Testis (tissue), 5 donors: ENCODE measurements at places on chromosomes 13 and 19. TPM values are rescaled to one million over a fixed set of nuclear protein-coding genes. Genes with fewer than 3 reads are reported as not detected.

The MYO16 gene
- 3.1 TPM for total RNA-seq

- no peaks in the 10 kb centered on the region for H3K36me3 ChIP-seq
- no peaks in the 10 kb centered on the region for H3K27me3 ChIP-seq
- DNase-seq: no peak
- no peak overlapping the region for H3K4me3 ChIP-seq
- H3K27ac ChIP-seq: no peak overlapping the region
These were observed 72.1 kb downstream of the SLC7A1 start for GRCh38 chr13:29523199-29523961.

- peaks cover 17% of the 10 kb centered on the region for H3K4me1 ChIP-seq
- H3K27me3 ChIP-seq: no peaks in the 10 kb centered on the region
- no peak overlapping the region for H3K4me3 ChIP-seq
- no peak for DNase-seq
- no peaks in the 10 kb centered on the region for H3K36me3 ChIP-seq
These were observed 80.0 kb downstream of the KDM4B start for GRCh38 chr19:5048727-5049553.

DNA sequence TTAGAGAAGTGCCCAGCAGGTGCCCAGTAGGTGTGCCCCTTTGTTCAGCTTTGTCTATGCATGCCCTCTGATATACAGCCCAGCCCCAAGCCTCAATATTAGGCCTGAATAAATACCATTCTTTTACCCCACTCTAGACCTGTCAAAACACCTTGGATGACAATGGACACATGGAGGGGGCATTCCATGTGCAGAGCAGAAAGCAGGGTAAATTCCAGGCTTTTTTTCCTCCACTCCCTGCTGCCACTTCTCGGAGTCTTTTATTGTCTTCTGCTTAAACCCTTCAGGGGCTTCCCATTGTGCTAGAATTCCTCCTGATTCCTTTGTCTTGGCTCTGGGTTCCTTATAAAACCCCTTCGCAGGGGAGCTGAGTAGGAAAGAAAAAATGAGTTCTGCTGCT is 5.8 kb upstream of the FRY start:
- no peaks in the 10 kb centered on the region for H3K27me3 ChIP-seq
- H3K27ac ChIP-seq: no peak overlapping the region
- no peak overlapping the region for H3K4me3 ChIP-seq
- H3K36me3 ChIP-seq: no peaks in the 10 kb centered on the region

The IL4I1 gene
- 17.1 TPM for total RNA-seq

DNA sequence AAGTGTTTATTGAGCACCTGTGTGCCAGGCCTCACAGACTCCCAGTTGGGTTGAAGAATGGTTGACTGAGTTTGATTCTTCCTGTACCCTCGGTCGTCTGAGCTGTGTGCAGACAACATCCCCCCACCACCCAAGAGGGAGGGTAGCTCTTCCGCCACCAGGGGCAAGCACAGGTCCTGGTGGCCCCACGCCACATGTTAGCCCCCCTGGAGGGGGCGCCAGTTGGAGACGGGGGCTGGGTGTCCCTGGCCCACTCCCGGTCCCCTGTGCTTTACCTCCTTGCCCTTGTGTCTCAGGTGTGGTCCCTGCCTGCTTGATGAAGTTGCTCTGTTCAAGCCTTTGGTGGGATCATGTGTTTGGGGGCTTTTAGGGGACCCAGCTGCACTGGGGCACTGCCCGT is 27.2 kb downstream of the COLGALT1 start:
- H3K36me3 ChIP-seq: no peaks in the 10 kb centered on the region
- no peak for DNase-seq
- H3K4me3 ChIP-seq: no peak overlapping the region
- H3K4me1 ChIP-seq: no peaks in the 10 kb centered on the region
- no peaks in the 10 kb centered on the region for H3K27me3 ChIP-seq

The FCHO1 gene
- 15.6 TPM for total RNA-seq

DNA sequence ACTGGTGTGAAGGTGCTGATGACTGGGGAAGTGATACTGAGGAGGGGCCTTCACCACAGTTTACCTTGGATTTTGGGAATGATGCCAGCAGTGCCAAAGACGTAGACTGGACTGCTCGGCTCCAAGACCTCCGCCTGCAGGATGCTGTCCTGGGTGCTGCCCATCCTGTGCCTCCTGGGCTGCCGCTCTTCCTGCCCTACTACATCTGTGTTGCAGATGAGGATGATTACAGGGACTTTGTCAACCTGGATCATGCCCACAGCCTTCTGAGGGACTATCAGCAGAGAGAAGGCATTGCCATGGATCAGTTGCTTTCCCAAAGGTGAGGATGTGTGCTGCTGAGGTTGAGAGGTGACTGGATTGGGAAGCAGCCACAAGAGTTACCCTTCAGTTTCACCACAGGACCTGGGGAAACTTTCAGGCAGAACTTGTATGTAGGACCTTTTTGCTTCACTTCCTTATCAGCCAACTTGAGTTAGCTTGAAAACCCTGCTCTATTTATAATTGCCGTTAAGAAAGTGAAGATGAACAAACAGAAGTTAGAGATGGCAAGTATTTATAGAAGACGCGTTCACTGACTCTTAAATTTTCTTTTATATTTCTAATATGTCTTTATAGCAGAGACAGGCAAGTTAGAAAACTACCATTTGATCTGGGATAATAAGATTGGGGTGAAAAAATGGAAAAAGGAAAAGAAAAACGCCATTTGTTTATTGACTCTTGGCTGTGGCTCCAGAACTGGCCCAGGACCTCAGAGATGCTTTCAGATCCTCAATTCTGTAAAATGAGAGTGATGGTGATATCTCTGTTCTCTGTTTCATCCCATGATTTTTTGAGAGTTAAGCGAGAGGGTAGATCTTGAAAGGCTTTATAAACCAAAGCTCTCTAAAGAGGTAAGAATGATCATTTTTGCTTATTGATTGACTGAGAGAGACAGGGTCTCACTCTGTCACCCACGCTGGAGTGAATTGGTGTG is 5.3 kb downstream of the PDCD2L start:
- no peaks in the 10 kb centered on the region for H3K36me3 ChIP-seq
- H3K4me1 ChIP-seq: no peaks in the 10 kb centered on the region
- H3K4me3 ChIP-seq: no peak overlapping the region
- DNase-seq: no peak
- H3K27ac ChIP-seq: no peak overlapping the region

The FGF21 gene
- not detected for total RNA-seq

- H3K4me3 ChIP-seq: no peak overlapping the region
- no peak for DNase-seq
- no peak overlapping the region for H3K27ac ChIP-seq
- no peaks in the 10 kb centered on the region for H3K27me3 ChIP-seq
- H3K36me3 ChIP-seq: no peaks in the 10 kb centered on the region
These were observed 57.3 kb upstream of the LRCH1 start for GRCh38 chr13:46495651-46496050.

The TSC22D1 gene
- 193 TPM for total RNA-seq

The DIAPH3 gene
- total RNA-seq: 18.7 TPM

- no peak for DNase-seq
- H3K36me3 ChIP-seq: no peaks in the 10 kb centered on the region
- peaks cover 20% of the 10 kb centered on the region for H3K4me1 ChIP-seq
- no peaks in the 10 kb centered on the region for H3K27me3 ChIP-seq
- peak overlapping the region; percentile 38 for H3K27ac ChIP-seq
These were observed 270.2 kb downstream of the LMO7 start for GRCh38 chr13:75906315-75906714.

The LRRC25 gene
- 4.0 TPM for total RNA-seq

- H3K4me3 ChIP-seq: no peak overlapping the region
- H3K4me1 ChIP-seq: no peaks in the 10 kb centered on the region
- H3K27ac ChIP-seq: no peak overlapping the region
- H3K36me3 ChIP-seq: no peaks in the 10 kb centered on the region
- H3K27me3 ChIP-seq: no peaks in the 10 kb centered on the region
These were observed 10.5 kb downstream of the RGL3 start for GRCh38 chr19:11408591-11408990.

The CEACAM4 gene
- not detected for total RNA-seq

The SPRED3 gene
- 2.6 TPM for total RNA-seq

DNA sequence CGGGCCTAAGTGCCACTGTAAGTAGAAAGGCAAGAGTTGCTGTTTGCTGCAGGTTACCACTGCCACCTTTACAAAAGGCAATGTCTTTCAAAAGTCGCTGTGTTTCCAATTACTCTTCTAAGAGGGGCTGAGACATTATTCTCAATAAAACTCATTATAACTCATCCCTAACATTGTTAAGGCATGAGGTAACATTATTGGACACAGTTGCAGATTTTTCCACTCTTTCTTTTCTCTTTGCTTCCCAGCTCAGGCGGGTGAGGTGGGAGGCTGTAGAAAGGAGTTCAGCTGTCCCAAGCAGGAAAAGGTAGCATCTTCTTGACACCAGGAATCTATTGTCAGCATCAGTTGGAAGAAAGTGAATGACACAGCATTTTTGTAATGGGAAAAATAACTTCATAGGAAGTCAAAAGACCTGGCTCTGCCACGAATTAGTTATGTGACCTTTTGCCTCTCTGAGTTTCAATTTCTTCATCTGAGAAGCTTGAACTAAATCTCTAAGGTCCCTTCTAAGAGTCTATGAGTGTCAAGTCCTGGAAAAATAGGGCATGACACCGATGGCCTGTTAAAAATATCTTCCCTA is 2.1 kb upstream of the UBL3 start:
- H3K4me1 ChIP-seq: no peaks in the 10 kb centered on the region
- DNase-seq: no peak
- no peaks in the 10 kb centered on the region for H3K27me3 ChIP-seq
- no peak overlapping the region for H3K27ac ChIP-seq

- no peaks in the 10 kb centered on the region for H3K4me1 ChIP-seq
- H3K27ac ChIP-seq: no peak overlapping the region
- no peak for DNase-seq
- no peaks in the 10 kb centered on the region for H3K36me3 ChIP-seq
These were observed 29.1 kb upstream of the PCCA start for GRCh38 chr13:100059827-100060226.

The PRR22 gene
- 24.0 TPM for total RNA-seq

- no peak overlapping the region for H3K4me3 ChIP-seq
- H3K27ac ChIP-seq: no peak overlapping the region
- H3K27me3 ChIP-seq: no peaks in the 10 kb centered on the region
- H3K36me3 ChIP-seq: no peaks in the 10 kb centered on the region
- DNase-seq: no peak
These were observed 152.1 kb downstream of the POSTN start for GRCh38 chr13:37446503-37446902.

GRCh38 chr19:3198901-3199700 is 13.4 kb downstream of the NCLN start:
- H3K27ac ChIP-seq: no peak overlapping the region
- no peaks in the 10 kb centered on the region for H3K36me3 ChIP-seq
- no peaks in the 10 kb centered on the region for H3K27me3 ChIP-seq

- H3K4me1 ChIP-seq: no peaks in the 10 kb centered on the region
- DNase-seq: no peak
- no peak overlapping the region for H3K27ac ChIP-seq
- H3K27me3 ChIP-seq: no peaks in the 10 kb centered on the region
- H3K4me3 ChIP-seq: no peak overlapping the region
These were observed 35.8 kb upstream of the CEACAM21 start for GRCh38 chr19:41540041-41540695.

DNA sequence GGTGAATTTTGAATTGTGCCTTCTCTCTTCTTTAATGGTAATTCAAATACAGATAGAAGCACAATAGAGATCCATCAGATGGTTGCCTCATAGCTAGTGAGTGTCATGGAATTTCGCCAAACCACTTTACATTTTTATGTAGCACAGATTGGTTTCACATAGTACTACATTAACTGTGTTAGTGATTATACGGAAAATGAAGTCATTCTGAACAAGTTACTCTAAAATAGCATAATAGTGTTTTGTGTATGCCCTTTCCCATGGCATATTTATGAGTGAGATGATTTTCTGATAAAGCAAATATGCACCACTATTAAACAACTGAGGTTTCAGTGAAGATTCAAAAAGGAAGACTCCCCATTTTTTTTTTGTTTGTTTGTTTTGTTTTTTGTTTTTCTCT is 1623.5 kb downstream of the PCDH9 start:
- H3K27me3 ChIP-seq: no peaks in the 10 kb centered on the region
- no peaks in the 10 kb centered on the region for H3K36me3 ChIP-seq
- no peak for DNase-seq
- no peak overlapping the region for H3K4me3 ChIP-seq
- no peaks in the 10 kb centered on the region for H3K4me1 ChIP-seq

The F10 gene
- 33.7 TPM for total RNA-seq

The ZNF550 gene
- total RNA-seq: 10.7 TPM
